Endodermal cell (in vitro differentiated cells): ENCODE measurements at places on chromosomes 1 and 21.

DNA sequence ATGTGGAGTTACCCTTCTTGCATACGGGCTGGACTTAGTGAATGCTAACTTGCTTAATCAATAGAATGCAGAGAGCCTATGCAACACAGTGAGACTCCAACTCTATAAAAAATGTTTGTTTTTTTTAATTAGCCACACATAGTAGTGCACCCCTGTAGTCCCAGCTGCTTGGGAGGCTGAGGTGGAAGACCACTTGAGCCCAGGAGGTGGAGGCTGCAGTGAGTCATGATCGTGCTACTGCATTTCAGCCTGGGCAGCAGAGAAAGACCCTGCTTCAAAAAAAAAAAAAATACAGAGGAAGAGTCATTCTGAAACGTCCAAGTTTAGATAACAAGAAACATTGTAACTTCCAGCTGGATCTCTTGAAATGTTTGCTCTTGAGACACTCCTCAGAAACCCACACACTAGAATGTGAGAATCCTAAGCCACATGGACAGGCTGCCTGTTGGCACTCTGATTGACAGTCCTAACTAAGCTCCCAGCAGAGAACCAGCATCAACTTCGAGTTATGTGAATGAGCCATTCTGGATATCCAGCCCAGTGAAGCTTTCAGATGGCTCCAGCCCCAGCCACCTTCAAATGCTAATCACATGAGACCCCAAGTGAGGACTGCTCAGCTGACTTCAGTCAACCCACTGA is 20.0 kb upstream of the CAP1 start:
- H3K27me3 ChIP-seq = no peaks in the 10 kb centered on the region
- H3K27ac ChIP-seq = no peak overlapping the region
- H3K36me3 ChIP-seq = no peaks in the 10 kb centered on the region
- no peaks in the 10 kb centered on the region for H3K4me1 ChIP-seq

DNA sequence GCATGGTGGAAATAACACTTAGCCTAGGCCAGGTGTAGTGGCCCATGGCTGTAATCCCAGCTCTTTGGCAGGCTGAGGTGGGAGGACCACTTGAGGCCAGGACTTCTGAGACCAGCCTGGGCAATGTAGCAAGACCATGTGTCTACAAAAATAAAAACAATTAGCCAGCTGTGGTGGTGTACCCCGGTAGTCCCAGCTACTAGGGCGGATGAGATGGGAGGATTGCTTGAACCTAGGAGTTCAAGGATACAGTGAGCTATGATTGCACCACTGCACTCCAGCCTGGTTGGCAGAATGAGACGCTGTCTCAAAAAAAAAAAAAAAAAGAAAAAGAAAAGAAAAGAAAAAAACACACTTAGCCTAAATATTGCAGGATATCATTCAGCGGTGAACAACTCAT is 20.9 kb downstream of the AK4 start:
- H3K4me3 ChIP-seq = no peak overlapping the region
- H3K27me3 ChIP-seq = no peaks in the 10 kb centered on the region
- H3K36me3 ChIP-seq = no peaks in the 10 kb centered on the region

DNA sequence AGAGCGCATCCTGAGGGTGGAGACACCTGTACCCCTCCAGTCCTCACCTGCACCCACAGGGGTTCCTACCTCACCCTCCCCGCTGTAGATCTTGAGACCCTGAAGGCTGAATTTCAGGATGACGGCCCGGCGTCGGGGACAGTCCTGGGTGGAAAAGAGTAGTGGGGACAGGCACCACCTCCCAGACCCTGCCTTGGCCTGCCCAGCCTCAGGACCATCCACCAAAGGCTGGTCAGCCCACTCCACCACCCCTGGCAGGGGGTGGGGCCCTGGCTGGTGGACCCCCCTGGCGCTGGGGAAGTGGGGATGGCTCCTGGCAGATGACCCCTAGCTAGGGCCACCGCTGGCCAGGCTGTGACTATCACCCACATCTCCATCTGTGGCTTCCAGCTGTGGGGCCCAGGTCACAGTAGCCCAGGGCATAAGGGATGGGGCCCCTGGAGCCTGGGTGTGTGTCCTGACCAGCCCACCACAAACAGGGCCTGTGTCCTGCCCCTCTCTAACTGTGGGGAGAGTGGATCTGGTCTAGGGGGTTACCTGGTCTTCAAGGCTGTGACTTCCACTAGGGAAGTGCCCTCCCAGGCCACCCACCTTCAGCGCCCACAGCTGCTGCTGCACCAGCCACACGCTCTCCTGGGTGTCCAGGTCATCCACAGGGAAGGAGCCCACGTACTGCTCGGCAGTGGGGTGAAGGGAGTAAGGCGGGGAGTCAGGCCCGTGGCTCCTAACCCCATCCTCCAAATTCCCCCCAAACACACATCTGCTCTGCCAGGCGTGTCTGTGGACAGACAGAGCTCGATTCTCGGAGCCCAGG is 5.4 kb downstream of the SH2D5 start:
- H3K4me1 ChIP-seq = no peaks in the 10 kb centered on the region
- no peak overlapping the region for H3K4me3 ChIP-seq
- H3K36me3 ChIP-seq = no peaks in the 10 kb centered on the region
- DNase-seq = peak; percentile 43
- H3K27ac ChIP-seq = no peak overlapping the region

- no peaks in the 10 kb centered on the region for H3K36me3 ChIP-seq
- H3K27ac ChIP-seq = no peak overlapping the region
- H3K4me1 ChIP-seq = no peaks in the 10 kb centered on the region
- H3K4me3 ChIP-seq = no peak overlapping the region
- DNase-seq = no peak
Observed at GRCh38 chr1:56890229-56890628, 35.6 kb downstream of the C8A start.

DNA sequence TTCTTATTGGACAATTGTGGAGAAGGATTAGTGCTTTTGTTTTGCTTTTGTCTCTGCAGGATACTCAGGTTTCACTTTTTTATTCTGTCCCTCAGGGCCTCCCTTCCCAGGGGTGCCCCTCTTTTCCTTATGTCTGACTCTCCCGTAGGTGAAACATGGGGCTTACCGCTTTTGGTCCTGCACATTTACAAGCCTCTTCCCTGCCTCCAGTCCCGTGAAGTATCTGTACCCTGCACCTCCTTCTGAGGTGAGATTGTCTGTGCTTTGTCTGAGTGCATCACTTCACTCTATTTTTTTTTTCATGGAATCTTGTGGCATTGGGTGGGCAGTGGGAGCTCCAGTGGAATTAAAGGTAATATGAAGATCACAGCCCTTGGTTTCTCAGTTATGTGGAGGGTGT is 758.1 kb upstream of the TPTE start:
- H3K36me3 ChIP-seq = no peaks in the 10 kb centered on the region
- H3K27ac ChIP-seq = no peak overlapping the region
- H3K27me3 ChIP-seq = no peaks in the 10 kb centered on the region

DNA sequence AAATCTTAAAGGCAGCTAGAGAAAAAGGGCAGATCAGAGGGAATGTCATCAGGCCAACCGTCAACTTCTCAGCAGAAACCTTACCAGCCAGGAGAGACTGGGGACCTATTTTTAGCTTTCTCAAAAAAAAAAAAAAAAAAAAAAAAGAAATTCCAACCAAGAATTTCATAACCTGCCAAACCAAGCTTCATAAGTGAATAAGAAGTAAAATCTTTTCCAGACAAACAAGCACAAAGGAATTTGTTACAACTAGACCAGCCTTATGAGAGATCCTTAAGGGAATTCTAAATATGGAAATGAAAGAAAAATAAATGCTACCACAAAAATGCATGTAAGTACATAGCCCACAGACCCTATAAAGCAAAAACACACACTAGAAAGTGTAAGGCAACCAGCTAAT is 267.7 kb downstream of the AKT3 start:
- no peaks in the 10 kb centered on the region for H3K27me3 ChIP-seq
- no peak overlapping the region for H3K27ac ChIP-seq
- no peaks in the 10 kb centered on the region for H3K4me1 ChIP-seq
- H3K4me3 ChIP-seq = no peak overlapping the region
- no peak for DNase-seq
- no peaks in the 10 kb centered on the region for H3K36me3 ChIP-seq

DNA sequence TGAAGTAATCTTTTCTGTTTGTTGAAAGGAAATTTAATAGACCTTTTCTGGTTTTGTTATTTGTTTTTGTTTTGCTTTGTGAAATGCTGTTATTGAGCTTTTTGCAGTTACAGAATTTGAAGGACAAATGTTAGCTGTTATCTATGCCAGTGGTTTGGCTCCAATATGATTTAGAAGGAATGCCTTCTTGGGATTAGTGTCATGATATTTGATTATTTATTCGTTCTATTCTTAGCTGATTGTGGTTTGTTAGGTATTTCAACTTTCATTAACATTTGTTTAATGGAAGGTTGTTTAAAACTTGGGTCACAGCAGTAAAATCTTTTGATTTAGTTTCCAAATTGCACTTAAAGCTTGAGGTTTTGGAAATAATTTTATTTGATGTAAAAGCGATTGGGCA is 33.5 kb downstream of the ADGRL2 start:
- no peaks in the 10 kb centered on the region for H3K27me3 ChIP-seq
- no peak overlapping the region for H3K4me3 ChIP-seq
- DNase-seq = no peak
- H3K4me1 ChIP-seq = peaks cover 9% of the 10 kb centered on the region
- no peaks in the 10 kb centered on the region for H3K36me3 ChIP-seq

DNA sequence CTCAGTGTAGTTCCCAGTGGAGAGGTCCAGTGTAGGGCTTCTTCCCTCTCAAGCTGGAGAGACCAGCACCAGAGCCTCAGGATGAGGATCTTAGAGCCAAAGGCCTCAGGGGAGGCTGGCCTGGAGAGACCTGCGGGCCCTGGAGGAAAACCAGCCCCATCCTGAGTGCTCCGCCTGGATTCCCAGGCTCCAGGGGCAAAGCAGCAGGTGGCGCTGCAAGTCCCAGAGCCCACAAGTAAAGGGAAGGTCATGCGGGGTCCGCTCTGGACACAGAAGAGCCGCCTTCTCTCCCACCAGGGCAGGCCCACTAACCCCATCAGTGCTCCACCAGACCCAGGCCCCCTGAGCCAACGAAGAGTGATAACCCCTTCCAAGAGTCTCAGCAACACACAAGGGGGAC is 22.7 kb downstream of the PGBD5 start:
- H3K36me3 ChIP-seq = no peaks in the 10 kb centered on the region
- peak; percentile 73 for DNase-seq
- no peak overlapping the region for H3K4me3 ChIP-seq
- no peaks in the 10 kb centered on the region for H3K4me1 ChIP-seq
- H3K27ac ChIP-seq = no peak overlapping the region
- H3K27me3 ChIP-seq = no peaks in the 10 kb centered on the region
